Keratinocyte (primary cell): ENCODE measurements at places on chromosomes 11 and 22.

- peak overlapping the region; percentile 8 for H3K4me3 ChIP-seq
- no peaks in the 10 kb centered on the region for H3K27me3 ChIP-seq
- peaks cover 53% of the 10 kb centered on the region for H3K4me1 ChIP-seq
- peak; percentile 42 for DNase-seq
- H3K36me3 ChIP-seq, result no peaks in the 10 kb centered on the region
These were observed 201.5 kb downstream of the SOX6 start for GRCh38 chr11:16154715-16155396.

GRCh38 chr11:10450462-10451425 is 4.3 kb upstream of the AMPD3 start:
- peak overlapping the region; percentile 99 for H3K27ac ChIP-seq
- peak overlapping the region; percentile 41 for H3K4me3 ChIP-seq
- no peaks in the 10 kb centered on the region for H3K36me3 ChIP-seq
- H3K27me3 ChIP-seq, result no peaks in the 10 kb centered on the region
- H3K4me1 ChIP-seq, result peaks cover 50% of the 10 kb centered on the region
- no peak for DNase-seq

GRCh38 chr22:29345932-29346331 is 30.4 kb upstream of the RASL10A start:
- peaks cover 25% of the 10 kb centered on the region for H3K4me1 ChIP-seq
- no peak for DNase-seq
- H3K27me3 ChIP-seq, result no peaks in the 10 kb centered on the region
- H3K36me3 ChIP-seq, result peaks cover 33% of the 10 kb centered on the region
- no peak overlapping the region for H3K4me3 ChIP-seq

DNA sequence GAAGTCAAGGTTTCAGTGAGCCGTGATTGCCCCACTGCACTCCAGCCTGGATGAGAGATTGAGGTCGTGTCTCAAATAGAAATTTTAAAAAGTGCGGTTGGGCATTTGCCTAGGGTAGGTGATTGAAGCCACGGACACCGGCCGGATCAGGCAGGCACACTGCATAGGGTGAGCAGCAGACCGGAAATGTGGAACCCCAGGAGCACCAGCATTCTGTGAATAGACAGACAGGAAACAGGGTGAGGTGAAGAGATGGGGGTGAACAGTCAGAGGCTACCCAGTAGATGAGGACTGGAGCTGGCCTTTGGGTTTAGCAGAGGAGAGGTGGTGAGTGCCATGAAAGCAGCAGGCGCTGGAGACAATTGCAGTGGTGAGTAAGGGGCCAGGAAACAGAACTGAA is 43.5 kb downstream of the PPFIA1 start:
- no peak for DNase-seq

DNA sequence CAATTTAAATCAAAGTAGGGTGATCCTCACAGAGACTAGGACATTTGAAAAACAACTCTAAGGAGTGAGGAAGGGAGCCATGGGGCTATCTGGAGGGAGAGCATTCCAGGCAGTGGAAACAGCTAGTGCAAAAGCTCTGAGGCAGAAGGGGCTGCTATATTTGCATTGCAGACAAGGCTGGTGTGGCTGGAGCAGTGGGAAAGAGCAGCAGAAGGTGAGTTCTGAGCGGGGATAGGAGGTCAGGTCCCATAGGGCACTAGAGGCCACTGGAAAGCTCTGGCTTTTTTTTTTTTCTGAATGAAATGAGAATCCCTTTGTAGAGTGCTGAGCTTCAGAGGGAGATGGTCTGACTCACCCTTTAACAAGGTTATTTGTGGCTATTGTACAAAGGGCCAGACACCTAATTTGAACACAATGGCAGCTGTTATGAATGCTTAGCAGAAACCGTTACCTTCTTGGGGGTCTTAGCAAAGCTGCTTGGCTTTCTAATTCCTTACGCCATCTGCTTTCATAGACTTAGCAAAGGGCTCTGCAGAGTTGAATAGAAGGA is 291.6 kb downstream of the BUD13 start:
- no peak for DNase-seq
- no peaks in the 10 kb centered on the region for H3K36me3 ChIP-seq
- no peak overlapping the region for H3K27ac ChIP-seq
- H3K27me3 ChIP-seq, result peaks cover 21% of the 10 kb centered on the region
